ENCODE measurements at places on chromosomes 16 and 17.

- no peaks in the 10 kb centered on the region for H3K36me3 ChIP-seq
- H3K4me3 ChIP-seq, result no peak overlapping the region
- H3K27ac ChIP-seq, result no peak overlapping the region
- peaks cover 18% of the 10 kb centered on the region for H3K27me3 ChIP-seq
- peaks cover 7% of the 10 kb centered on the region for H3K4me1 ChIP-seq
Observed at GRCh38 chr16:53541326-53541725, 38.3 kb upstream of the AKTIP start.

DNA sequence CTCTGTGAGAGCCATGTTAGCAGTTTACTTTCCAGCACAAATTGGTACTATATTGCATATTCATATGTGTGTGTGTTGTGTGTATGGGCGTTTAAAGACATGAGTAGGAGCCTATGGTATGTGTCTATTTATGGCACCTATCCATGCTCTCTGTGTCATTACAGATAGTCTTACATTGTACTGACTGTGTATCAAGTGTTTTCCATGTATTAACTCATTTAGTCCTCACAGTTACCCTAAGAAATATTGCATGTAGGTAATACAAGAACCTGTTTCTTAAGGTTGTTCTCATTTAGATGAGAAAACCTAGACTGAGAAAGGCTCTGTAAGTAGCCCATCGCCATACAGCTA lies 1.6 kb downstream of the ALG1 start:
- H3K4me3 ChIP-seq, result no peak overlapping the region
- peaks cover 21% of the 10 kb centered on the region for H3K36me3 ChIP-seq
- no peak for DNase-seq

- H3K4me1 ChIP-seq, result peaks cover 8% of the 10 kb centered on the region
- peaks cover 46% of the 10 kb centered on the region for H3K36me3 ChIP-seq
- no peak for DNase-seq
- no peaks in the 10 kb centered on the region for H3K27me3 ChIP-seq
- H3K27ac ChIP-seq, result no peak overlapping the region
- no peak overlapping the region for H3K4me3 ChIP-seq
Observed at GRCh38 chr16:11123666-11124065, 132.3 kb downstream of the SOCS1 start.

- H3K36me3 ChIP-seq, result no peaks in the 10 kb centered on the region
- no peaks in the 10 kb centered on the region for H3K4me1 ChIP-seq
- H3K27ac ChIP-seq, result no peak overlapping the region
- H3K4me3 ChIP-seq, result no peak overlapping the region
- no peak for DNase-seq
Observed at GRCh38 chr17:1977583-1978395, 47.3 kb downstream of the RTN4RL1 start.

DNA sequence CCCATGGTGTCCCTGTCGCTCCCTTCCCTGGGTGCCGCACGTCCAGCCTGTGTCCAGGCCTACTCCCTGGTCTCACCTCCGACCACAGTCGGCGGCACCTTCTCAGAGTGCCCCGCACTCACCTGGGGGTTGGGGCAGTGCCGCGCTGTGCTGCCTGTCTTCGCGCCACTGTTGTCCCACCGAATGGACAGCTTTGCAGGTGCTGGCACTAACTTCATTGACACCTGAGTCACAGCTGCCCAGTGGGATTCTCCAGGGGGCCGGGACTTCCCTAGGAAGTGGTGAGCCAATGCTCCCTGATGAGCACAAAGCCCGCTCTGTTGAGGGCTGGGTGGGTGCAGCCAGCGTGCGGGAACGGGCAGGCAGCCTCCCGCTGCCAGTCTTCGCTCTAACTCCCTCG lies 24.3 kb upstream of the DBNDD1 start:
- no peak overlapping the region for H3K27ac ChIP-seq
- peaks cover 23% of the 10 kb centered on the region for H3K27me3 ChIP-seq
- H3K4me3 ChIP-seq, result no peak overlapping the region
- no peaks in the 10 kb centered on the region for H3K4me1 ChIP-seq
- no peak for DNase-seq
- H3K36me3 ChIP-seq, result no peaks in the 10 kb centered on the region

DNA sequence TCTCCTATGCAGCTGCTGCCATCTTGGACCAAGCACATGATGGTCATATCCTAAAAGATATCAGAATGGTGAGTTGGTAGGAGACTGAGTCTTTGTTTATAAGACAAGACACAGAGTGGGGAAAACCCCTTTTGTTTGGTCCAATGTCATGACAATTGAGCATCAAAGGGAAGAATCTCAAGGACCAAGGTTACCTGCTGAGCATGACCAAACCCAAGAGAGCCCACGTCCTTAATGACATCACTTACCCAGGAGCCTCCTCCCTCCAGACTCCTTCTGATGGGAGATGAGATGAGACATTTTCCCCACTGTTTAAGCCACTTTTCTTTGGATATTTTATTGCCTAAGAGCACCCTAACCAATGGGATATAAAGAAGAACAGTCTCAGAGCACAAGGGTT lies 478.1 kb downstream of the NPIPA7 start:
- no peaks in the 10 kb centered on the region for H3K27me3 ChIP-seq
- H3K4me1 ChIP-seq, result no peaks in the 10 kb centered on the region
- no peak for DNase-seq
- no peaks in the 10 kb centered on the region for H3K36me3 ChIP-seq

DNA sequence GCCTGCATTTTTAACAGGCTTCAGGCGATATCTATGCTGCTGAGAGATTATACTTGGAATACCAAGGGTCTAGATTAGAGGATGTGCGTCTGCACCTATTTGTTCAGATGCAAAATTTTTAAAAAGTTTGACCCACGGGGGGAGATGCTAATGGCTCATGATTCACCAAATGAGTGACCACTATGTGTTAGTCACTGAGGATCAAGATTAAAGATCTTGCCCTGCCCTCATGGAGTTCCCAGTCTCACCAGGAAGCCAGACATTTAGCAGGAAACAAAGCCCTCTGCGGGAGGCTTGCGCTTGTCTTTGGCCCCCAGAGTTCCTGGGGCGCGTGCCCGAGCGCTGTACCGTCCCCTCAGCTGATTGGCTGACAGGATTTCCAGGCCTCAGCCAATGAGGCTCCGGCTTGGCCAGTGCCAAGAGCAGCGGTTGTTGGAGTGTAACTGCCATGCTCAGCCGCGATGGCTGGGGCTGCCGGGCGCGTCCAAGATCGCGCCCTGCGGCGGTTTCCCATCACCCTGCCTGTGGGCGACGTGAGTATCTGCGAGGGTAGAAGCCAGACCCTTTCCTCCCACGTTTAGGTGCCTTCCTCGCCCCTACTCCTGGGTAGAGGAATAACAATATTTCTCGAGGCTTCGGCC lies 4.5 kb upstream of the DDX19B start:
- no peak for DNase-seq
- H3K27ac ChIP-seq, result no peak overlapping the region
- H3K27me3 ChIP-seq, result no peaks in the 10 kb centered on the region
- H3K4me3 ChIP-seq, result no peak overlapping the region

DNA sequence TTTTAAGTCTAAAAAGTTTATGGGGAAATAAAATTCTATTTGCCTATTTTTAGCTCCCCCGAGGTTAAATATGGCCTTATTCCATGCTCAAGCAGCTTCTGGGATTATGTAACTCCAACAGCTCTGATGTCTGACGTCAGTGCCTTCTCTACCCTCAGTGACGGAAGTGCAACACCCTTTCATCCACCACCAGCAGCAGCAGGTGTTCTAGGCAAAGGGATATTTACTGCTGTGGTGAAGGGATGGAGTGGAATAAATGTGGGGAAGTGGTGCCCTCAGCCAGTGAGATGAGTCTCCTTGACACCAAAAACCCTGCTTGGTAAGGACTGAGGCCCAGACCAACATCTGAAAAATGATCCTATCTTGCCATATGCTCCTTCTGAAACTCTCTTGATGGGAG lies 247.4 kb downstream of the SHISA9 start:
- H3K36me3 ChIP-seq, result no peaks in the 10 kb centered on the region
- no peak overlapping the region for H3K27ac ChIP-seq
- H3K4me1 ChIP-seq, result no peaks in the 10 kb centered on the region
- H3K27me3 ChIP-seq, result no peaks in the 10 kb centered on the region
- no peak for DNase-seq
- H3K4me3 ChIP-seq, result no peak overlapping the region

- no peak for DNase-seq
- no peaks in the 10 kb centered on the region for H3K27me3 ChIP-seq
- no peak overlapping the region for H3K27ac ChIP-seq
- H3K4me1 ChIP-seq, result no peaks in the 10 kb centered on the region
Observed at GRCh38 chr16:88749358-88749757, 35.7 kb downstream of the PIEZO1 start.

DNA sequence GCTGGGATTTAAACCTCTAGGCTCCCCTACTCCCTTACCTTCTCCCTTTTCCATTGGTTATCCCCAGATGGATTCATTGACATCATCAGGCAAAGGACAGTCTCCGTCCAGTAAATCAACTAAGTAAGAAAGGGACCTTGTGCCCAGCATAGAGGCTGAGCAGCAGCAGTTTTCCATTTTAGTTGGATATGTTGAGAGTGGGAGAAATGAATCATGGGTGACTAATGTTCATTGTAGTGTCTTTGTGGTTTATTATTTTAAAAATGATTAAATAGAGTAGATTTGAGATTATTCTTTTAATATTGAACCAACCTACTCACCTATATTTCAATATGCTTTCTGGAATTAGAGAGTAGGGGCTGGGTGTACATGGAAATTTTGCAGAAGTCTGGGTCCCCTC lies 99.4 kb upstream of the CACNG3 start:
- no peaks in the 10 kb centered on the region for H3K4me1 ChIP-seq
- H3K27me3 ChIP-seq, result no peaks in the 10 kb centered on the region
- DNase-seq, result no peak
- peaks cover 22% of the 10 kb centered on the region for H3K36me3 ChIP-seq

GRCh38 chr17:13474073-13474800 lies 127.5 kb downstream of the HS3ST3A1 start:
- H3K27me3 ChIP-seq, result no peaks in the 10 kb centered on the region
- H3K4me3 ChIP-seq, result no peak overlapping the region
- H3K4me1 ChIP-seq, result no peaks in the 10 kb centered on the region
- no peak overlapping the region for H3K27ac ChIP-seq
- no peak for DNase-seq
- H3K36me3 ChIP-seq, result no peaks in the 10 kb centered on the region

GRCh38 chr16:4828567-4829321 lies 18.3 kb downstream of the GLYR1 start:
- no peaks in the 10 kb centered on the region for H3K4me1 ChIP-seq
- H3K27ac ChIP-seq, result no peak overlapping the region
- DNase-seq, result no peak
- no peaks in the 10 kb centered on the region for H3K27me3 ChIP-seq

GRCh38 chr16:52450916-52451315 lies 96.0 kb downstream of the TOX3 start:
- H3K4me1 ChIP-seq, result no peaks in the 10 kb centered on the region
- no peak overlapping the region for H3K4me3 ChIP-seq
- H3K36me3 ChIP-seq, result no peaks in the 10 kb centered on the region
- DNase-seq, result no peak

- peaks cover 31% of the 10 kb centered on the region for H3K4me1 ChIP-seq
- peak overlapping the region; percentile 68 for H3K4me3 ChIP-seq
- no peaks in the 10 kb centered on the region for H3K36me3 ChIP-seq
- no peak for DNase-seq
- no peaks in the 10 kb centered on the region for H3K27me3 ChIP-seq
Observed at GRCh38 chr17:38353668-38354067, 2.0 kb downstream of the SOCS7 start.

DNA sequence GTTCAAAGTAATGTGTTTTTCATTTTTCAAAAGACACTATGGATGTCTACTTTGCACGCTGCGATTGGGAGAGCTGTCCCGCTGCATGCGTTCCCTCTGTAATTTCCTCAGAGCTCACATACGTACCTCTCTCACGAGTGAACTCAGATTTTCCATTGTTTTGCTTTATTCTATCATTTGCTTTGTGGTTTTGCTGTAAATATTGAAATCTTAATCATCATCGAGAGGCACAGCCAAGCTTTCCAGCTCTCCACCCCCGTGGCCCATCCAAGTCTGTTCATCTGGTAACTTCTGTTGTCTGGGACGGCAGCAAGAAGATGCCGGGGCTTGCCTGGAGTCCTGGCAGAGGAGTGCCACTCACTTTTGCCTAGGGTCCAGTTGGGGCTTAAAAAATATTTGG lies 21.1 kb downstream of the TMC6 start:
- H3K36me3 ChIP-seq, result peaks cover 73% of the 10 kb centered on the region
- no peak for DNase-seq
- no peaks in the 10 kb centered on the region for H3K27me3 ChIP-seq
- no peak overlapping the region for H3K27ac ChIP-seq

GRCh38 chr17:28327031-28327607 lies 8.1 kb downstream of the TMEM97 start:
- no peaks in the 10 kb centered on the region for H3K27me3 ChIP-seq
- H3K27ac ChIP-seq, result no peak overlapping the region
- H3K36me3 ChIP-seq, result peaks cover 44% of the 10 kb centered on the region
- DNase-seq, result no peak

GRCh38 chr17:42704837-42705494 lies 22.6 kb downstream of the CNTNAP1 start:
- no peak overlapping the region for H3K4me3 ChIP-seq
- no peak overlapping the region for H3K27ac ChIP-seq
- peak; percentile 50 for DNase-seq
- peaks cover 93% of the 10 kb centered on the region for H3K36me3 ChIP-seq
- H3K4me1 ChIP-seq, result peaks cover 6% of the 10 kb centered on the region

DNA sequence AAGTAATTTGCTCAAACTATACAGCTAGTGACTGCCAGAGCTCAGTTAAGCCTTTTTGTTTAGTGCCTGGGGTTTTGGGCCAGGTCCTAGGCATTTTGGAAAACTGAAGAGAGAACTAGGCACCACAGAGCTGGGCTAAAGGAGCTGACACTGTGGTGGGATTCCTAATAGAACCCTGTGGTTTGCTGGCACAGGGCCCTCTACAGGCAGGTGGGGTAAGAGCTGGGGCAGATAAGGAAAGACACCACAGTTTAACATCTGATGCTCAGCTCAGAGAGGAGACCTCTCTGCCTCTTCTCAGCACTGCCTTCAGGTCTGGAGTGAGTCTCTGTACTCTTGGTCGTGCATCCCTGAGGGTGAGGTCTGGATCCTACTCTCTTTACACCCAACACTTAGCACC lies 121.2 kb downstream of the SNX11 start:
- no peak overlapping the region for H3K4me3 ChIP-seq
- H3K27ac ChIP-seq, result no peak overlapping the region
- no peaks in the 10 kb centered on the region for H3K36me3 ChIP-seq
- H3K27me3 ChIP-seq, result no peaks in the 10 kb centered on the region
- no peaks in the 10 kb centered on the region for H3K4me1 ChIP-seq
- no peak for DNase-seq

GRCh38 chr17:3318336-3318735 lies 20.2 kb upstream of the OR3A1 start:
- H3K36me3 ChIP-seq, result no peaks in the 10 kb centered on the region
- H3K4me1 ChIP-seq, result no peaks in the 10 kb centered on the region
- no peak overlapping the region for H3K4me3 ChIP-seq

DNA sequence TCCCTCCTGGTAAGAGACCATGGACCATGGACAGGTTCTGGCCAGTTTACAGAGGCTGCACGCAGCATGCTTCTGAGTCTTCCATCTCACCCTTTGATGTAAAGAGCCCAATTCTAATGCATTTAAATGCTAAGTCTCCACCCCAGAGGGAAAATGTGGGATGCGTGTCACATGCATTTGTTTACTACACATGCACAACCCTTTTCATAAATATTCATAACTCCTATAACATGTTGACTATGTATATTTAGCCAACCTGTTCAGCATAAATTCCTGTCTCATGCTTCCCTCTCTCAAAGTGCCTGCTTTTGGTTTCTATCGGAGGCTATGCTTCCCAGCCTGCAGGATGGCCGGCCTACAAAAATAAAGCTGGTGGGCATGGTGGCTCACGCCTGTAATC lies 260.3 kb downstream of the STX8 start:
- H3K27me3 ChIP-seq, result no peaks in the 10 kb centered on the region
- no peak overlapping the region for H3K4me3 ChIP-seq
- no peak for DNase-seq
- H3K36me3 ChIP-seq, result no peaks in the 10 kb centered on the region
- H3K4me1 ChIP-seq, result no peaks in the 10 kb centered on the region

Data from thymus (tissue), 14 donors.